ENCODE measurements at places on chromosomes 3 and 15. TPM values are rescaled to one million over a fixed set of nuclear protein-coding genes. Genes with fewer than 3 reads are reported as not detected.

The P2RY13 gene
- total RNA-seq = 1.2 TPM

The FAM43A gene
- 19.6 TPM for total RNA-seq

The XCR1 gene
- 0.35 TPM for total RNA-seq

The CISH gene
- total RNA-seq = 36.6 TPM

The EPHB3 gene
- total RNA-seq = 45.3 TPM

The TAGLN3 gene
- total RNA-seq = 0.76 TPM

The TFG gene
- 70.5 TPM for total RNA-seq

The OR5K2 gene
- total RNA-seq = not detected

The SCAMP5 gene
- total RNA-seq = 14.1 TPM
